ENCODE measurements at places on chromosomes 3 and 15.

DNA sequence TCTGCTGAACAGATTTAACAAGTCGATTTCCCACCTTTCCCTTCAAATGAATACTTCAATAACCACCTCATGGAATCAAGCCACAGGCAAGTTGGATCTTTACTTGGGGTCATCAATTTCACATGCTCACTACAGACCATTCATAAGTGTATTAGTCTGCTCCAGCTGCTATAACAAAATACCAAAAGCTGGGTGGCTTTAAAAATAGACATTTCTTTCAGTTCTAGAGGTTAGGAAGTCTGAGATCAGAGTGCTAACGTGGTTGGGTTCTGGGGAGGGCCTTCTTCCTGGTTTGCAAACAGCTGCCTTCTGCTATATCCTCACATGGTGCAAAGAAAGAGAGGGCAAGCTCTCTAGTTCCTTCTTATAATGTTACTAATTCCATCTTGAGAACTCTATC, 5.1 kb downstream of the GPR176 start:
- no peak for DNase-seq

DNA sequence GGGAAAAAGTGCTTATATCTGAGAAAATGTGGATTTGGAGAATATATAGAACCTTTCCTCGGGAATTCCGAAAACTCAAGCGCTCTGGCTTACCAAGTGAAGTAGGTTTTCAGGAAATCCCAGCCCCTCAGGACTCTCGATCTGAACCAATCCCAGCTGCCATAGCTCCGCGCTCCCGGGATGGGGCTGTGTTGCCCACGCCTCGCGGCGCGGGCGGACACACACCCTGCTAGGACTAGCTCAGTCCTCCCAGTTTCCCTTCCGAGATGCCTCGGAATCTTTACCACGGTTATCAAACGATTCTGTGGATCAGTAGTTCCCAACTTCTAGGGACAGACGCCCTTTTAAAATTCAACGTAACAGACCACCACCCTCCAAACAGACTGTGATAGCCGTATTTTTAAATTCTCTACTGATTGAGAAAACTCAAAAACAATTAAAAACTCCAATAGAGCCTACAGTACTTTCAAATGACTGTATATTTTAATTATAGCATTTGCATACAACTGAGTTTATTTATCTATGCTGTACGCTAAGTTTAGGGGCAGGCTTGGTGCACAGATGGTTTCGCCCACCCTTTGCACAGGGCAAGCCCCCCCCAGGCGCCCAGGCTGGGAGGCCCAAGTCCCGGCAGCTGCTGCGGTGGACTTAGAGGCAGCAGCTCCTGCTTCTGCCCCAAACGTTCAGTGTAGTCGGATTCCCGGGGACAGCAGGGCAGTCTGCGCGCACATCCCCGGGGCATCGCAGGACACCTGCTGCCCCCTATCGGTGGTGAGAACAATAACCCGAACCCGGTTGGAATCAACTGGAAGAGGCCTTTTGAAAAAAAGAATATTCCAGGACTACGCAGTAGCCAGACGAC, 52.3 kb downstream of the CCDC54 start:
- DNase-seq, result peak; percentile 92

DNA sequence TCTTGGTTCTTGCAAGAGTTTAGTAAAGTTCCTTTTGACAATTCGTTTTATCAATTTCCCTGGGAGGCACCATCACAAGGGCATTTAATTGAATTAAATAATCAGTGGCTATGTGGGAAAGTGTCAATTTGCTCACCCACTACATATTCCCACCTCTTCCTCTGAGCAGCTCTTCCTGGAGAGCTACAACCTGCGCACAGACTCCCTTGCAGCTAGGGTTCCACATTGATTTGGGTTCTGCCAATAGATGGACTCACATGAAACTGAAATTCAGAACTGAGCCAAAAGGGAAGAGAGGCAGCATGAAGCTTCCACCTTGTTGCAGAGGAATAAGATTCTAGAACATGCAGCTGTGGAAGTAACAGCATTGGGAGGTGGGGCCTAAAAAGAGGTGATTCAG, 94.8 kb downstream of the TLE3 start:
- no peak for DNase-seq

- DNase-seq, result peak; percentile 72
These were observed 70.4 kb downstream of the CBLB start for GRCh38 chr3:105798381-105798934.

DNA sequence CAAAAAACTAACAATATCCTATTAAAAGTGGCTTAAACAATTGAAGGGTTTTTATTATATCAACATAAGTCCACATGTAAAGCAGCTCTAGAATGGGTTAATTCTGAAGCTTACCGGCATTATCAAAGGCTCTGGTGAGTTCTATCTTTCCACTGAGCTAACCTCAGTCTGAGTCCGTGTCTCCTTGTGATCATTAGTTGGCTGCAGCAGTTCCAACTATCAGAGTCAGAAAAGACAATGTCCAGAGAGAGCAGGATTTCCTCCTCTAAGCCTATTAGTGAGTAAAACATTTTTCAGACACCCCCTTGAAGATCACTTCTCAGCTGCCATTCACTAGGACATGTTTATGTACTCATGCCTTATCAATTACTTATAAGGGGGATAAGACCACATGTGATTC, 49.9 kb downstream of the DHX36 start:
- peak; percentile 15 for DNase-seq

DNA sequence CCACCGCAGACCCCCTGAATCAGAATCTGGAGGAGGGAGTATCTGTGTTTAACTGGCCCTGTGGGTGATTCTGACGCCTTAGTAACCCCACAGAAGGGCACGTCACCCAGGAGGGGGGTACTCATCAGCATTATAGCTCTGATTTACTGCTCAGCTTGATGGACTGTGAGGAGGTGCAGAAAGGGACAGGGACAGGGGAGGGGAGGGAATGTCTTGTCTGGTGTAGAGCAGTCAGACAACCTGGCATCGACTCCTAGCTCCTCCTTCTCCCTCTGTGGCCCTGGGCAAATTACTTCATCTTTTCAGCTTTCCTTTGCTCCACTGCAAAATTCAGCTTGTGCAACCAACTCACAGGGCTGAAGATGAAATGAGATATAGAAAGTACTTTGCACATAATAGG, 42.3 kb upstream of the GLCE start:
- DNase-seq, result peak; percentile 56

GRCh38 chr3:172079326-172079976, 40.1 kb downstream of the FNDC3B start:
- no peak for DNase-seq

DNA sequence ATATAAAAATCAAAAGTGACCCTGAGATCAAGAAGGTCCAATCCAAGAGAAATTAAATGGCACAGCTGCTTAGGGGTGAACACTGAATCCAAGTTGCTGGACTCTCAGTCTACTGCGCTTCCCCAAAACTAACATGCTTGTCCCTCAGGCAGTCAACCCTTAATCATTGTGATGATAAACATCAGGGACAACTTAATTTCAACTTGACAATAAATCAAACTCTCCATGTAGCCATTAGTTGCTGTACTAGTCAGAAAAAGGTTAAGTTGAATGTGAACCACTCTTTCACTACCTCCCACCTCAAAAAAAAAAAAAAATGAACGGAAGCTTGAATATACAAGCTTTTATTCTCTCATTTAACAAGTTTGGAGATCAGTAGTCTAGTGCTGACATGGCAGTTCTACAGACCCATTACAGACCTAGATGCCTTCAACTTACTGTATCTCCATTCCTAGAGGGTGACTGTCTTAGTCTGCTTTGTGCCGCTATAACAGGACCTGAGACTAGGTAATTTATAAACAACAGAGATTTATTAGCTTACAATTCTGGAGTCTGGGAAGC, 185.7 kb downstream of the FHIT start:
- DNase-seq, result no peak

GRCh38 chr3:8769088-8769822, at the start of gene OXTR:
TSS of gene OXTR (minus strand) at chr3:8769613. CDS start at chr3:8768187, 1,426 bp downstream.
- peak; percentile 90 for DNase-seq

Data from eye (tissue), 1 donor.